Mesothelial cell of epicardium (in vitro differentiated cells): ENCODE measurements at places on chromosomes 7 and 10.
A peak's percentile ranks its signal among the peaks of the same experiment; 100 is the strongest.

DNA sequence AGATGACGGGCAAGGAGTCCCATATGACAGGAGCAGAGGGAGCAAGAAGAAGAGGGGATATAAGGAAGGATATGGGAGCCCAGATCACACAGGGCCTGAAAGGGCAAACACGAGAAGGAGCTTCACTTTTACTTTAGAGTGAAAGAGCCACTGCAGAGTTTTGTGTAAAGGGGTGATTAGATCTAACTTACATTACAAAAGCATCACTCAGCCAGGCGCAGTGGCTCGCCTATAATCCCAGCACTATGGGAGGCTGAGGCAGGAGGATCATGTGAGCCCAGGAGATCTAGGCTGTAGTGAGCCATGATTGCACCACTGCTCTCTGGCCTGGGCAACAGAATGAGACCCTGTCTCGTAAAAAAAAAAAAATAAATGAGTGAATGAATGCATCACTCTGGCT, 91.1 kb downstream of the MPP7 start:
- no peak for DNase-seq

GRCh38 chr7:107025449-107026103, 18.9 kb upstream of the PRKAR2B start:
- DNase-seq: no peak

- DNase-seq: no peak
Measured at GRCh38 chr7:2954433-2954853, 89.2 kb downstream of the CARD11 start.

DNA sequence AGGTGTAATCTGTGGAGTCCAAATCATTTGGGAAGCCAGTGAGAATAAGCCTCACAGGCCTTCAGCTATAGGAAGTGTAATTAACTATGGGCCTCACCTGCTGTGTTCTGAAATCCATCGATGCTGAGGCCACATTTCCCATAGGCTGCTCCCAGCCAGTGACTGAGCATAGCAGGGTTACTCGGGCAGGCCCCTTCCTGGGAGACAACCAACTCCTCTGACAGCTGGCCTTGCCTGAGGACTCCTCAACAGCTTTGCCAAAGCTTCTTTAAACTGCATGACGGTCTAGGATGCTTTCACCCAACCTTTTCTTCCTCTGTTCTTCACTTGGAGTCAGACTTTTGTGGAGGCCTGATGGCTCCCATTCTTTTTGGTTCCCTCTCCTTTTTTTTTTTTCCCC, 63.8 kb upstream of the SMNDC1 start:
- no peak for DNase-seq

- no peak for DNase-seq
Measured at GRCh38 chr7:25031007-25031406, 51.0 kb upstream of the OSBPL3 start.

GRCh38 chr7:37833107-37833817, 15.1 kb upstream of the NME8 start:
- no peak for DNase-seq

- DNase-seq: no peak
Measured at GRCh38 chr10:28981007-28981406, 303.7 kb downstream of the BAMBI start.

DNA sequence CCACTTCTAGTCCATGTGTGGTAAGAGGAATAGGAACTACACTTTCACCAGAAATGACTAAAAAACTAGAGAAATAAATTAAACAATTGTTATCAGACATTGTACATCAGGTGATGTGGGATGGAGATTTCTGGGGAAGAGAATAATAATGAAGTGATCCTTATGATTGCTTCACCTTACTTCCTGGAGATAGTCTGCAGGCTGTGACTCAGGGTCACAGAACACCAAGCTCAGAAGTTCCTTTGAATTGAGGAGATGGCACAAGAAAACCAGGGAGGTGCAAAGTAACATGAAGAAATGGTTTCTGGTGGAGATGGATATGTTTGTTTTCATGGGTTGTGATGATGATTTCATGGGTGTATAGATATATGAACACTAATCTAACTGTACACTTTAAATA, 44.5 kb downstream of the ZWINT start:
- DNase-seq: no peak

- no peak for DNase-seq
Measured at GRCh38 chr10:65622608-65623007, 1303.2 kb upstream of the LRRTM3 start.

DNA sequence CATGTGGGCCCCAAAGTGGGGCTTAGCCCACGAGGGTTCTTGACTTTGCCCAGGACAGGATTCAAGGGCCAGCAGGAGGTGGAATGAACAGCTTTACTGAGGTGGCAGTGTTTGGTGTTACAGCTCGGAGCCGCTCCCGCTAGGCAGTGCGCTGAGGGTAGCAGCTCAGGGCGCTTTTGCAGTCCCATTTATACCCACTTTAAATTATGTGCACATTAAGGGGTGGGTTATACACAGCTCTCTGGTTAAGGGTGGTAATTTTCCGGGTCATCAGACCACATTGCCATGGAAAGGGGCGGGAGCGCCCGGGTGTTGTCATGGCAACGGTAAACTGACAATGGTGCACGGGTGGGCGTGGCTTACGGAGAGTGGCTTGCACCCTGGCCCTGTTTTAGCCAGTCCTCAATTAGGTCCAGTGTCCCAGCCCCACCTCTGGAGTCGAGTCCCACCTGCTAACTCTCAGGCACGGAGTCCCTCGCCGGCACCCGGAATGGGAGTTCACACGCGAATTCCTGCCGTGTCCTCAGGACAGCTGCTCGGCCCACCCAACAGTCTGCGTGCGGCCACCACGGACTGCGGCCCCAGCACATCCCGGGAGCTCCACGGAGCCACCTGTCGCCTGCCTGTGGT, 58.2 kb upstream of the PDGFA start:
- DNase-seq: no peak

DNA sequence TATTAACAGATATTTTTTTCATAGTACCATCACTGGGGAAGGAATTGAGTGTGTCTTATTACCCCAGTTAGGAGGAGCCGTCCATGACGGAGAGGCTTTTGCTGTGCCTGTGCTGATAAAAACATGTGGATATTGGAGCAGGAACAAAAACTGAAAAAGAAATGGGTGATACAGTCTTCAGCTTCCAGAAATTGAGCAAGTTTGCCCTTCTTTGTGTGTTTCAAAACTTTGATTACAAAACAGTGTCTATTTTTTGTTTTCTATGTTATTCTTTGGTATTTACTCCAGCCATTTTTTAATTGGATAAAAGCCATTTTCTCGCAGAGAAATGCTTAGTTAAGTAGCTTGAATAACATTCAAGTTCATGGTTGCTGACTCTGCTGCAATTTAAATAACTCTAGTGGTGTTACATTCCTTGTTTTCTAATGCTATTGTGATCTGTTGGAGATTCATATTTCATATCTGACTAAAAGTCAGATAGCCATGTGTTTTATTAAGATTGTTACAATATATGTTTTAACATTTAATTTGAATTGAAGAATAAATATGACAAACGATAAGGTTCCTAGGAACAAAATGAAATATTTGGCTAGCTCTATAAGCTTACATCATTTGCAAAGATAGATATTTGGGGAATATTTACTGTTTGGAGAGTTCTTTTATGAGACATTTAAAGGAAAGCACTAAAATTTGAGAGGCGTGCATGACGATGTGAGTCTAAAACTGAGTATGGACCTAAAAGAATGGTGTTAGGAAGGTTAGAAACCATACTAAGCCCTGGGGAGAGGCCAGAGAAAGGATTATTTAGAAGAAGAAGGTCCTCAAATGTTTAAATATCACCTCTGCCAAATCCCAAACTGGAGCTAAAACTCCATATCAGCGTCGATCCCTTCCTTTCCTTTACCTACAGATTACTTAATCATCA, 747.3 kb upstream of the CELF2 start:
- no peak for DNase-seq

DNA sequence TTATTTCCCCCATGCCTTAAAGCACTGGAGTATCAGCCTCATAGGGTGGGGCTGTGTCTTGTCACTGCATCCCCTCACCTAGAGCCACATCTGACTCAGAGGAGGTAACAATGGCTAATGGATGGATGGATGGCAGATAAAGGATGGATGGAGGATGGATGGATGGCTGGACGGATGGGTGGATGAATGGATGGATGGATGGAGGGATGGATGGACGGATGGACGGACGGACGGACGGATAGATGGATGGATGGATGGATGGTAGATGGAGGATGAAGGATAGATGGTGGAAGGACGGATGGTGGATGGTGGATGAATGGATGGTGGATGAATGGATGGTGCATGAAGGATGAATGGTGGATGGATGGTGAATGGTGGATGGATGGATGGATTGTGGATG, 77.2 kb downstream of the PDGFA start:
- no peak for DNase-seq

- no peak for DNase-seq
Measured at GRCh38 chr7:42253316-42253715, 16.3 kb upstream of the GLI3 start.

GRCh38 chr10:21488246-21488956, 37.1 kb downstream of the SKIDA1 start:
- no peak for DNase-seq

DNA sequence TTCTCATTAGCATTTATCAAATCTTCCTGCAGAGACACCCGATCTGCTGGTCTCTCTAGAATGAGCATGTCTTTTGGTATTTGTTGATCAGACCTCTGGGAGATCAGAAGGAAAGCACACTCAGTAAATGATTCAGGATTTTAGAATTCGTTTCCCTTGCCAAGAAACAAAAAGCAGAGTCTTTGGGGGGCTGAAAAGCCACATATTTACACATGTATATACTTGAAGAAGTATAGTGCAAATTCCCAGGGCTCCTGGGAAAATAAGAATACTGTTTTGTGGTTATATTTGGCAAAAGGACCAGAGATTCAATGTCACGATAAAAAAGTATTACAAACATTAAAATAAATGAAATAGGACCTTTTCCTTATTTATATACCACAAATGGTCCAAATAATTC, 100.2 kb downstream of the AGMO start:
- DNase-seq: no peak

- no peak for DNase-seq
Measured at GRCh38 chr10:5089865-5090264, 4.3 kb upstream of the AKR1C3 start.

DNA sequence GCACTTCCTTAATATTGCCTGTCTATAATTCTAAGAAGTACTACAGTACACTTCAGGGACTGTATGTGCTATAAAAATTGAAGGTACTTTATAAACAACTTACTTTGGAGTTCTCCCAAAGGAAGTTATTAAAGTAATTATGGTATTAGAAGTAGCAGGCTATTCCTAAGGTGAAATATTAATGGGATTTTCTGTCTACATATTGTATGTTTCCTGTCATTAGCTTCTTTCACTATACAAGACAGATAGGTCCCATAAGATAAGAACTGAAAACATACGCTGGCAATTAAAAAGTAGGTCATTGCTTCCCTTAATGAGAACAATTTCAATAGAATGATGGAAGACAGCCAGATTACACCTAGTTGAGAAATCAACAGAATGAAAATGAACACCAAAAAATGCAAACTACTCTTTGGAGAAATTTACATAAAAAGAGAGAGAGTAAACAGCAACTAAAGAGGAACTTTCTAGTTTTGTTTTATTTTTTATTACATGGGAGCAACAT, 147.0 kb downstream of the HBP1 start:
- no peak for DNase-seq

GRCh38 chr7:11343818-11344413, 370.2 kb downstream of the PHF14 start:
- no peak for DNase-seq

- no peak for DNase-seq
Measured at GRCh38 chr10:35910234-35910633, 268.1 kb upstream of the FZD8 start.

- DNase-seq: no peak
Measured at GRCh38 chr7:106331441-106332175, 46.8 kb upstream of the NAMPT start.

GRCh38 chr7:104091242-104091641, 101.8 kb upstream of the RELN start:
- no peak for DNase-seq

DNA sequence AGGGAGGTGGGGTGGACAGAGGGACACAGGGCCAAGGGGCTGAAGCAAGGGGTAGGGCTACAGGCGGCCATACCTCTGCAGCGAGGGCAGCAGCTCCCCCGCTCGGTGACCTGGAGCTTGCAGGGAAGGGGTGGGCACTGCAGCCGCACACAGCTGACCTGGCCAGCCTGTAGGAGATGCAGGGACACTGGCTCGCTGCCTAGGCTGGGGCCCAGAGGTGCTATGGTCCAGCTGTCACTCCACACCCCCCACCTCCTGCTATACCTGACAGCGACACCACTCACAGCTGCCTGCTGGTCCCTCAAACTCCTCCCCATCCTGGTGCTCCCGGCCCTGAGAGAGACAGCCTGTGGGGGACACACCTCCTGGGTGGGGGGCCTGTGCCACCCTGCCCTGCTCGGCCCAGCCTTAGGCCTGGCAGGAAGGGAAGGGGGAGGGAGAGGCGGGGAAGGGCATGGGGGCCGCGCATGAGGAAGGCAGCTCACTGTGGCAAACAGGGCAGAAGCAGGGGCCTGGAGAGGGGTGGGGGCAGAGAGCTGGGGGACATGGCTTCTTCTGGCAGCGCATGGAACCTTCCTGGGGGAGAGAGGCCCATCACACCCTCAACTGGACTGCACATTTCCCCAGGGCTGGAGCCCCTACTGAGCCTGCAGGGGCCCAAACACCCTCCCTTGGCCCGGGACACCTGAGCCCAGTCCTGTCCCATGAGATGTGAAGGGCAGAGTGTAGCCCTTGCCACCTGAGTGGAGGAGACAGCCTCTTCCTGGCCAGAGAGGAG, 23.9 kb downstream of the ATP6V1F start:
- DNase-seq: no peak

DNA sequence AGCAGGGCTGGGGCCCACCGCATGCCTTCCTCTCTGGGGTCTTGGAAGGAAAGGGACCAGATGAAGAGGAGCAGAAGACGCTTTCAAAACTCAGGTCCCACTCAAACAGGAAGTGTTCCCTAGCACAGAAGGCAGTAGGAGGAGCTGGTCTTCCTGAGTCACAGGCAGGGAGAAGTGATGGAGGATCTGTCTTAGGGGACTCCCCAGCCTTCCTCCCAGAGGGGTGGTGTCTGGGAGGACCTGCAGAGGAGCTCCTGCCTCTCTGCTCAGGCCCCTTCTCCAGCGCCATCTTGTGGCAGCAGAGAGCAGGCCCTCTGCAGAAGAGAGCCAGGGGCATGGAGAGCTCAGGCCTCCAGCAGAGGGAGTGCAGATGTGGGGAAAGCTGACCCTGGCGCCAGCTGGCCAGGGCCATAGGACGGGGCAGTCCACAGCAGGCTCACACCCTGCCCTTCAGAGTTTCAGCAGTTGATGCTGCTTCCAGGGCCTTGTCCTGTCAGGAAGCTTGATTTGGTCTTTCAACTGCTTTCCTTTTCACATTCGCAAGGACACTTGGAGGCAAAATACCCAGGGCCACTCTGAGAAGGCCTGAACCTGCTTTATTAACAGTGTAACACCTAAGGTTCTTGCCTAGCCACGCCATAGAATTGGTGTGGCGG, 62.2 kb upstream of the TARP start:
- peak; percentile 82 for DNase-seq

DNA sequence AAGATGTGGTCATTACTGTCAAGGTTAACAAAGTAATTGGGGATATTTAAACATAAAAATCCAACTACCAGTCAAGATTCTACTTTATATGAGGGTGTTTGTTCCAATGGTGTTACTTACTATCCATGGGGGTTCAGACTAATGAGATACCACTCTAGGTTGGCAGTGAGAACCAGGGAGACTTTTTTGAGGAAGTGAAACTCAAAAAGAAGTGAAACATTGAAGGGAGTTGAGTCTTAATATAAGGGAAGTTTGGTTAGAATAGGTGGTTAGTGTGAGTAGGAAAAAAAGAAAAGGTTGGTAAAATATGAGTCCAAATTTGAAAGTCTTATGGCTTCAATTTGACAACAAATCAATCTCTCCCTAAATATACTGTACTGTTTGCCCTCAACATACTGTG, 123.6 kb upstream of the ANK3 start:
- DNase-seq: no peak

- no peak for DNase-seq
Measured at GRCh38 chr7:37633048-37633447, 50.5 kb upstream of the GPR141 start.
